Muscle of back (tissue), 13 donors: ENCODE measurements at places on chromosomes 1 and 21.

DNA sequence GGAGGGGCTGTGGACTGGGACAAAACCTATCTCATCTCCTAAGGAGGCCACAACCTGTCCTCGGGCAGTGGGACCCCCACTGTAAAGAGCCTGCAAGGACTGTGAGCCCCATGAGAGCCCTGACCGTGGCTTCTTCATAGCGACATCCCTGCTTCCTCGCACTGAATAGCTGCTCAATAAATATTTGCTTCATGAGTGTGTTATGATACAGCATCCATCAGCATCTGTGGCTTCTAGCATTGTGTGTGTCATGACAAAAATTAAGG lies 40.5 kb upstream of the CSF3R start:
- no peak for DNase-seq

DNA sequence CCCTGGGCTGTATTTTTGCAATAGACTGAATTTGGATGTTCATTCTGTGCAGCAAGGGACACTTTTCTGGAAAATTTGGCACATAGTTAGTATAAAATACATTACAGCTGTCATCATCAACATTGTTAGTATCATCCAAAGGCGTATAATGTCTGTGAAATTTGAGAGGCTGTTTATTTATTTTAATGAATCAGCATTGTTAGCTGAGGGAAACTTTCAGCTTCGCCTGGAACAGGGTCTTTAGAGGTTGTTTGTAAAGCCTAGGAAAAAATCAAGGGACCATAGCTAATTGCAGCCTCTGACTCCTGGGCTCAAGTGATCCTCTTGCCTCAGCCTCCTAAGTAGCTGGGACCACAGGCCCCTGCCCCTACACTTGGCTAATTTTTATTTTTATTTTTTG lies 106.8 kb upstream of the USP24 start:
- peak; percentile 77 for DNase-seq

DNA sequence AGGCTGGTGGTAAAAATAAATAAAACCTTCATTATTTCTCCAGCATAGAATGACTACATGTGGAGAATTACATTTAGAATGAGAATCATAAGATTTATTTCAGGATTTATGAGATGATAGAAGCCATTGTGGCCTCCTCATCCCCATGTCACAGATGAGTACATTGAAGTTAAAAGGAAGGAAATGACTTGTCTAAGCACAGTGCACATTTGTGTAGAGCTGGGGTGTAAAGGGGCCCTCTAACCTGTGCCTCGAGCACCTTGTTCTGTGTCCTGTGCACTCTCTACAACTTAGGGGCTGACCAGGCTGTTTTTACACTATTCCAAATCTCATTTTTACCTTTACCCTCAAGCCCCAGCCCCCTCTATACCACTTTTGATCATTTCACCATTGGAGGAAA lies 179.4 kb downstream of the RHOU start:
- no peak for DNase-seq

GRCh38 chr1:100277866-100278265 lies 11.8 kb downstream of the RTCA start:
- no peak for DNase-seq

- peak; percentile 65 for DNase-seq
These were observed 27.4 kb upstream of the CTPS1 start for GRCh38 chr1:40951943-40952743.

GRCh38 chr1:43822040-43822690 lies 111.4 kb upstream of the ARTN start:
- DNase-seq, result peak; percentile 87

DNA sequence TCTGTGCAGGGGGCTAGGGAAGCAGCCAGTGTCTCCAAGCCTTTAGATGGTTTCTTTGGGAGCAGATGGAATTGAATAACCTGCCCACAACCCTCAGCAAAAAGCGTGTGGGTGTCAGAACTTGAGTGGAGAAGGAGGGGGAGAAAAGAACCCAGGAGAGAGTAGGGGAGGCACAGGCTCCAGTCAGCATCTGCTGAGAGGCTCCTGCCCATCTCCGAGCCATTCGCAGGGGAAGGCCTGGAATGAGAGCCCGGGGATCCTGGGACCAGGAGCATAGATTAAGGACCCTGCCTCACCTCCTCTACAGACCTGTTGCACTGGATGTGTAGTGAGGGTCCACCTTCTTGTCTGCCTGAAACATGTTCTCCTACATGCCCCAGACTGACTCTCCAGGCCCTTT lies 16.3 kb downstream of the TMEM81 start:
- DNase-seq, result no peak

DNA sequence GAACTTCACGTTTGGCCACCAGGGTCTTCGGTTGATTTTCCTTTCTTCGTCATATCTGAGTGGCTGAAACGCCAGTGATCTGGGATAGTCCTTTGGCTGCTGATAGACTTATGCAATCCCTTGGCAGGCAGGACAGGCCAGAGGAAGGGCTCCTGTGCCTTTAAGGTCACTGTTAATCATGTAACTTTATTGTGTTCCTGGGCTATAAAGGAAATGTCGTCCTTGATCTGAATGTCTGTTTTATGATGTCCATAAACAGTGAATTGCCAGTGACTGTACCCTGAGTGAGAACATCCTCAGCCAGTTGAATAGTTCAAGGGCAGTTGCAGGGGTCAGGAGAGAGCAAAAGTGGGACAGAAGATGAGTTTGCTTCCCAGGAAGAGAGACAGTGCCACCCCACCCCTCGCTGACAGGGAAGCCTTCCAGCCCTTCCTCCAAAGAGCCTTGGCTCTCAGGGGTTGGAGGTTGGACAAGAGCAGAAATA lies 68.0 kb downstream of the PDE9A start:
- no peak for DNase-seq

DNA sequence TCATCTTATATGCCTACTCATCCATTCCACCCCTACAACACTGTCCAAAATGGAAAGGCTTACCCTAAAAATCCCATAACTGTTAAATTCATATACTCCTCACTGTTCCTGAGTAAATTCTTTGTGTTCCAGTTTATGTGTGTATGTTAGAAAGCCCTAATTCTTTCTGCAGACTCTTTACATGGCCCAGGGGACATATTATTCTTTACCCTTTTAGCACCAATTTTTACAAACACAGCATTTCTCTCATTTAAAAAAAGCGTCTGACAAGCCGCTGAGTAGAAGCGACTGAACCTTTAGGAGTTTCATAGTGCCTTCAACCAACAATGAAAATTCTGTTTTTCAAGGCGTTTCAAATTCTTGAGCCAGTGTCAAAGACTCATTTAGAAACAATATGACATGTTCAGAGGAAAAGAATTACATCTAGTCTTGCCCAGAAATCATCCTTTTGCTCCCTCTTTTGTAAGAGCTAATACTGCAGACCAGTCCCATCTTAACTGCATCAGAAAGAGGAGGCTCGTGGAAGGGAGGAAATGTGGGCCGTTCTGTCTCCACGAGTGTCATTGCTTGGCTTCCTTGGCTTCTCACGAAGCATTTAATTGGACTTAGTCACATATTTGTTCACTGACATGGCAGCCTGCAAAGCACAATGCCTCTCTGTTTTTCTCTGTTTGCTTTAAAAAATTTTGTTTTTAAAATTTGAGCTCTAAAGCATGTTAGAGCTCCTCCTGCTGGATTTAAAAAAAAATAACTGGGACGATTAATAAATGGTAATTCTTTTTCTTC lies 21.3 kb upstream of the C1orf105 start:
- peak; percentile 90 for DNase-seq

GRCh38 chr1:224816062-224816461 lies 113.4 kb upstream of the DNAH14 start:
- no peak for DNase-seq

DNA sequence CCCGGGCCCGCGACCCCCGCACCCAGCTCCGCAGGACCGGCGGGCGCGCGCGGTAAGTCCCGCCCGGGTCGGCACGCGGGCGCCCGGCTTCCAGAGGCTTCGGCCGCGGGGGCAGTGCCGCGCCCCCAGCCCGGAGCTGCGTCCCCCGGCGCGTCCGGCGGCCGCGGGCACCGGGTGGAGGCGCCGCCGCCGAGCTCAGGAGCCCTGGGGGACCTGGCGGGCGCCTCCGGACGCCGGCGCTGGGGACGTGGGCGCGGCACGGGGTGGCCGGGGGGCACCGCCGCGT lies 227 bp downstream of the NBL1 start:
- DNase-seq, result no peak

DNA sequence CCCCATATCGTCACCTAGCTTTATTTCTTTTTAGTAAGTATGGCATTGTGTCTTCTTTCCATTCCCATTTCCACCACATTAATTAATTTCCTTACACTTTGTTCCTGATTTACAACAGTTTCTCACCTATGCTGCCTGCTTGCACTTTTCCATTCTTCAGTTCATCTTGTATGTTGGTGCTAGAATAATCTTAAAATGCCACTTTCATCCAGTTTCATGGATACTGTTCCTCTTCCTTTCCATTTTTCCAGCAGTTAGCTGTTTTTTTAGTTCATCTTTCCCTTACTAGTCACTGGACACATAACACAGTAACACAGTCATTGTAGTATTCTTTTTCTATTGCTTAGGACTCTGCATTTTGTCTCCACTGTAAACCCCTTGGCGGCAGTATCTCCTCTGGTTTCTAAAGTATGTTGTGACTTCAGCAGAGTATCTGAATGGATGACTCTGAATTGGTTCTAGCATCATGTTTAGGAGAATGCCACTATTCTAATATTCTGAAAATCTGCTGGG lies 2.1 kb downstream of the CDC7 start:
- no peak for DNase-seq

GRCh38 chr1:226534645-226535044 lies 13.9 kb upstream of the STUM start:
- DNase-seq, result no peak

DNA sequence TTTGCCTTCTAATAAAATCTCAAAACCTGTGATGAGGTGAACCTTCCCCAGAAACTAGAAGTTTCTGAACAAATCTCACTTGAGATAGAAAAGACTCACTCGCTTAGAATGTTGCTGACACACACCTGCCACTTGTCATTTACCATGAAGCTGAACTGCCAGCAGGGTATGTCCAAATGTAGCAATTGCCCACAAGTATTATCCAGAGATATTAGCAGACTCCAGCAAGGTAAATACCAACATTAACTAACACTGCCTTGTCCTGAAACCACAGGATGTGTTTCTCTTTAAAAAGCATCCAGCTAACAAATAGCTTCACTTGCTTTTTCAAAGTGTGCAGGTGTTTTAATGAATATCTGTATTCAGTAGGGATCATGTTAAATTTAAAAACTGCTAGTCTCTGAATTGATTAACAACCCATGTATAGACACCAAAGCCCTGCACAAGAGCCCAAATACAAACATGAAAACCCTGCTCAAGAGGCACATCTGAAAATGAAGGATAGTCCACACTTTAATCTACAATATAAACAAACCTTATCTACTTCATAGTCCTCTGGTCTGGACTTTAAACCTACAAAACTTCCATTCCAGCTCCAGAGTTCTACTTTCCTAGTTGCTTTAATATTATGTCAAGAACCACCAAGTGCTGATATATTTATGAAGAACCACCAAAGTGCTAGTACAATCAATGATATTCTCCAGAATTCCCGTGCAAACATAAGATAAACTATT lies 19.3 kb downstream of the KRTAP8-1 start:
- no peak for DNase-seq

GRCh38 chr21:29953072-29953471 lies 13.3 kb upstream of the GRIK1 start:
- DNase-seq, result peak; percentile 3

DNA sequence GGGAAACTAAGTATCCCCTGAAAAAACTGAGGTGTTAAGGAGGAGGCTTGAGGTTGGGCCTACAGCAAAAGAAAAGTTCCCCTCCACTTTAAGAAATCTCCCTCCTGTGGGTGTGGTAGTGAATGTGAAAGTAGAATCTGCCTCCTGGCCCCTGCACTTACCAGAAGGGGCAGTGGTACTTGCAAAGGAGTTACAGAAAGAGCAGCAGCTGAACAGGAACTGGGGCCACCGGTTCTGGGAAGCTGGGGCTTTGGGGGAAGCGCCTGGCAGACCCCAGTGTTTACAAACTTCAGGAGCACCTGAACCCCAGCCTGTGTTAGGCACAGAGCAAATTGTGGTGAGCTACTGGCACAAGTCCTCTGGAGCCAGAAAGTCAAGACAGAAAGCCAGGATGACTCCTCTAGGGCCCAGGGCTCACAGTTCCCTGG lies 250.2 kb upstream of the FGGY start:
- no peak for DNase-seq

- DNase-seq, result no peak
These were observed 22.4 kb upstream of the TMPRSS2 start for GRCh38 chr21:41530366-41530765.

GRCh38 chr1:3482378-3482849 lies 27.9 kb downstream of the ARHGEF16 start:
- DNase-seq, result no peak

DNA sequence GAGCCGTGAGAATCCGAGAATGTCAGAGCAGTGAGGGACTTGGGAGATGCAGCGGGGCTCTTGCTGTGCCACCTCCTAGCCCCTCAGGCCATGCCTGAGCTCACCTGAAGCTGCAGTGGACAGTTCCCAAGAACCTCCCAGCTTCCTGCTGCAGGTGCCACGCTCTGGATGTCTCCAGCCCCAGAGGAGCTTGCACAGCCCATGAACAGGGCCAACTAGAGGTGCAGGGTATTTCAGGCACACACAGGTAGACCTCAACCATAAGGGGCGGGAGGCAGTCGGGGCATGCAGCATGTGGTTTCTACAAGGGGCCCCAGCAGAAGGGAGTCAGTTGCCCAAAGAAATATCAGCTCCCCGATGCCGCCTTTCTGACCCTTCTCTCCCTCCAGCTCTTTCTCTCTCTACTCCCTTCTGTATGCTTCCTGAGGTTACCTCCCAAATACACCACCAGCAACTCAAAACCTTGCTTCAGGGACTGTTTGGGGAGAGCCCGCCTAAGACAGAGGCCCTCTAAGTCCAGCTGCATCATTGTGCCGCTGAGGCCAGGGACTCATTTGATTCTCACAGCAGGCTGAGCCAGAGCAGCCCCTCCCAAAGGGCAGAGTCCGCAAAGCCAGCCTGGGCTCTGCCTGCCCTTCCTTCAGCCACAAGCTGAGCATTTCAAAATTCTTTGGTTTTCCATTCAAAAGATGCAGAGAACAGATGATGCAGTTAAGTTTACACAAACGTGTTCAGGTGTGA lies 209.8 kb downstream of the MATN1 start:
- no peak for DNase-seq

DNA sequence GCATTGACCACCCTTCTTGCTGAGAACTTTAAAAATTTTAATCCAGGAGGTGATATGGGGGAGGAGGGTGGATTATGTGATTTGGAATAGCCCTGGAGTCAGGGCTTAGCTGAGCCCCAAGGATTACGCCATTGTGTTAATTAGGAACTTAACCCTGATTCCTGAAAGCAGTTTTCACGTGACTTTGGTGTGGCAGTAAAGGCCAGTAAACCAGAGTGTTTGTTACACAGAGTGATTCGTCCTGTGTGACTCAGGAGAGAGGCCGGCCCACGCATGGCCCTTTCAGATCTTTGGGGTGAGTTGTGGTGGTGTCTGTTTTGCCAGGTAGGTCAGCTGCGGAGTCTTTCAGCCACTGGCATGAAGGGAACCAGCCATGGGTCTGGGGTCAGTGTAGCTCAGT lies 107.6 kb downstream of the NOS1AP start:
- DNase-seq, result no peak

- no peak for DNase-seq
These were observed 26.2 kb downstream of the TP73 start for GRCh38 chr1:3678361-3679097.

- no peak for DNase-seq
These were observed 274.5 kb downstream of the CTH start for GRCh38 chr1:70685300-70686286.
